Urinary bladder (tissue), 4 donors: ENCODE measurements at places on chromosomes 2 and 18. TPM values are rescaled to one million over a fixed set of nuclear protein-coding genes. Genes with fewer than 3 reads are reported as not detected.

The SP140 gene
- total RNA-seq = 1.8 TPM

- no peak for DNase-seq
These were observed 19.5 kb upstream of the ASXL3 start for GRCh38 chr18:33558529-33558928.

The RALBP1 gene
- total RNA-seq = 48.2 TPM

DNA sequence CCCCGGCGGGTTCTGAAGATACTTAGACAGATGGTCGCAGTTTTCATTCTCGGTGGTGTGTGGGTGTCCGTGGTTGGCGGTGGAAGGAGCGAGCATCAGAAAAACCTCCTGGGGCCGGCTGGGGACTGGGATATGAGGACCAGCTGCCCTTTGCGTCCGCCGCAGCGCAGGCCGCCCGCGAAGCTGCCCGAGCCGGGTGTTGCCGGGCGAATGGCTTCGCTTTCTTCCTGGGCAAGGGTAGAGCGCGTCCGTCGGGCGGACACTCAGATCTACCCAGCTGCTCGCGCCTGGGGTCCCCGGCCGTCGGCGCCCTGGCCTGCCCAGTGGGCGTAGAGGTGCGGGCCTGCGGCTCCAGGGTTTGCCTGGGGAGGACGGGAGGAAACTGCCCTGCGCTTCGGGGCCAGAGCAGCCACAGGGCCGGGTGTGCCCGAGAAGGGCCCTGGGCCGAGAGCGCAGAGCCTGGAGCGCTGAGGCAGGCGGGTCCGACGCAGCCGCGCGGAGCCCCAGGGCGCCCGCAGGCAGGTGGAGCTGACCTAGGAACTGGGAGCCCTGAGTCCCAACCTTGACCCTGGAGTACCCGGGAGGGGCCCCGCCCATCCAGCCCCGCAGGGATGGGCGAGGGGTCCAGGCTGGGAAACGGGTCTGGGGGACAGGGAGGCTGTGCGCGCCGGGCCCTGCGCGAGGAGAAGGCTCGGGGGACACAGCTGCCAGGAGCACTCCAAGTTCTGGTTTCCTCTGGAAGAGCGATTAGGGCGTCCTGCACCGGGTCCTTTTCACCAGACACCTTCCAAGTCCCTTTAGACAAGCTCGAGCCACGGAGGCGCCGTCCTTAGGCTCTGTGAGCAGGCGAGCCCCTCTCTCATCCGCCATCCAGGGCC, 1.3 kb downstream of the TWIST2 start:
- no peak for DNase-seq

- DNase-seq = no peak
These were observed 74.7 kb downstream of the MERTK start for GRCh38 chr2:111972955-111973565.

DNA sequence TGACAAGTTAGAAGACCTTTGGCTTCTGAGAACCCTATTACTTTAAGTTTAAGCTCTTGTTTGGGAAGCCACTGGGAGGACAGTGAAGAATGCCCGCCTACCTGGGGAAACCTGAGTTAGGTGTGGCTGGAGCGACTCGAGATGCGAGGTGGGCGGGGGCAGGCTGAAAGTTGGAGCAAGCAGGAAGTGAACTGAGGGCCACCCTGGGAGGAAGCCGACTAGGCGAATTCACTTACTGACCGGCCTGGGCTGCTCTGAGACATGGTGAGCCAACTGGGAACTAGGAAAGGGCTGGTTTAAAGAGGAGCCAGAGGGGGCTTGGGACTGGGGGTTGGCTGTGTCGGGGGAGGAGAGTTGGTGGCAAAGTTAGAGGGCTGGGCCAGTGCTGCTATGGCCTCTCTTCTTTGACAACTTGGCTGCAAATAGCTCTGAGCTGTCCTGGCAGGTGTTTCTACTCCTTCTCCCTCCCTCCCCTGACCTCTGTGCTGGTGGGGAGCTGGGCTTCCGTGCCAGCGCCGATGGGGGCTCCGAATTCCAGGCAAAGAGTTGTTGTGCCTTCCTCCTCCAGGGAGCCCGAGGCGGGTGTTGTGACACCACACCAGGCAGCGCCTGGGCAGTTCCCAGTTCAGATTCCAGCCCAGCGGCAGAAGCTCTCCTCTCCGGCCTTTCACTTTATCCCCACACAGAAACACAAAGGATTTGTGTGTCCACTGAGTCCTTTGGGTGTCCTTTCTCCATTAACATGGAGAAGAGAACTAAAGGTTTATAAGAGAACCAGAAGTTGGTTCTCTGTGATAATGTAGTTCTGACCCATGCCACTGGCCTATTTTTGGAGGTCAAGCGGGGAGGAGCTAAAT, at the start of gene VAMP8:
Gene VAMP8, plus strand, starts transcription at position 201 of the 857 bp plus-strand sequence. Its CDS starts 61 bp downstream, at position 262.
- DNase-seq = no peak

DNA sequence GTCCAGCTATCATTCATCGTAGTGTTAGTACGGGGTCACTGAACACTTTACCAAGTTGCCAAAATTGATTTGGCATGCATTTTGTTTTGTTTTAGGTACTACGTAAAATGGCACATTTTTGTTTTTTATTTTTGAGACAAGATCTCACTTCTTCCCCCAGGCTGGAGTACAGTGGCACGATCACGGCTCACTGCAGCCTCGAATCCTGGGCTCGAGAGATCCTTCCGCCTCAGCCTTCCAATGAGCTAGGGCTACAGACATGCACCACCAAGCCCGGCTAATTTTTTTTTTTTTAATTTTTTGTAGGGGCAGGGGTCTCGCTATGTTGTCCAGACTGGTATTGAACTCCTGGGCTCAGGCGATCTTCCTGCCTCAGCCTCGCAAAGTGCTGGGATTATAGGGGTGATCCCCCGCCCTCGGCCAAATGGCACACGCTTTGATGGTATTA, 786 bp downstream of the TAF1B start:
- no peak for DNase-seq

The KANSL1L gene
- 92.5 TPM for total RNA-seq

DNA sequence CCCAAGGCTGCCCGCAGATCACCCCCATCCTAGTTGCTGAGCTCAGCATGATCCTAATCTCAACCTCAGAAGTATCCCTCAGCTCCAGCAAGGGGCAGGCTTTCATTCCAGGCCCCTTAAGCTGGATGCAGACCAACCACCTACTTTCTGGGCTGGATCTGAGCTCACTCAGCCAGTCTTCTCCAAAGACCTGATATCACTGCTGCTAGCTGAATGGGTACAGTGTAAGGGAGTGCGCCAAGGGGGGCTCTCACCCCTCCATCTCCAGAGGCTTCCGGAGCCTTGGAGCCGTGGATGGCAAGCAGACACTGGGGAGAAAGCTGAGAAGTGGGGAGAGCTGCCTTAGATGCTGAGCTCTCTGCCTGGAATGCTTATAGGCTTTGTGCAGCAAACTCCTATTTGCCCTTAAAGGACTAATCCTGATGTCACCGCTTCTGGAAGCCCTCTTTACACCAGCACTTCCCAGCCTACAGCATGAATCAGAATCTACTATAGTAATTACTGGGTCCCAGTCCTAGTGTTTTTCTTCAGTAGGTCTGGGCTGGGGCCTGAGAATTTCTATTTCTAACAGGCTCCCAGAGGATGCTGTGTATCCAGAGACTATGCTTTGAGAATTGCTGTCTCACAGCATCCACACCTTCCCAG, 31.0 kb downstream of the GYPC start:
- no peak for DNase-seq

GRCh38 chr2:120385355-120386127, 39.6 kb downstream of the INHBB start:
- no peak for DNase-seq

The FNDC4 gene
- 7.0 TPM for total RNA-seq

- no peak for DNase-seq
These were observed 49.6 kb downstream of the GALNT14 start for GRCh38 chr2:31088504-31089195.

GRCh38 chr2:160482673-160483072, 10.9 kb downstream of the RBMS1 start:
- DNase-seq = no peak

GRCh38 chr2:29114946-29115609, at the start of gene CLIP4:
Gene CLIP4 (plus strand): TSS chr2:29115415. CDS start chr2:29121389, 5,974 bp downstream.
- DNase-seq = no peak

DNA sequence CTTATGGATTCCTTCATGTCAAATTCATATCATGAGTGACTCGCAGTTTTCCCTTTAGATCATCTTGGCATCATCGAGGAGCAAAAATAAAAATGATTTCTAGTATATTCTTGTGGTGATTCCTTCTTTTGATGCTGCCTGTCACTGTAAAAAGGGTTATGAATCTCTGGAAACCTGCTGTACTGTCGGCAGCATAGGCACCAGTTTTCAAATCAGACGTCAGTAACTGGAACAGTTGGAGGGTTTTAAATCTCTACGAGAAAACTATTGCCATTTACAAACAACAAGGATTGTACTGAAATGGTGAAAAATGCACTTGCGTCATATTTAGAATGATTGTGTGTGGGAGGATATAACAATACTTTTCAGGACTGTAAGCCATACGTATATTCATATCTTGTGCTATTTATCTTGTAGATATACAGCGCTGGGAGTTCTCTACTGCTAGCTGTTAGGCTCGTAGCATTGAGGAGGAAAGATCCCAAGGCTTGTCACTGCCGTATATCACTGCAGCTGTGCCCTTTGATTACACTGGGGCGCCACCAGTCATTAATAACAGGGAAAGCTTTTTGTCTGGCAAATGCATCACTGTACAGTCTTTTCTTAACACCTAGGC, 320.7 kb downstream of the MTX2 start:
- no peak for DNase-seq

The SLC4A3 gene
- 1.3 TPM for total RNA-seq

DNA sequence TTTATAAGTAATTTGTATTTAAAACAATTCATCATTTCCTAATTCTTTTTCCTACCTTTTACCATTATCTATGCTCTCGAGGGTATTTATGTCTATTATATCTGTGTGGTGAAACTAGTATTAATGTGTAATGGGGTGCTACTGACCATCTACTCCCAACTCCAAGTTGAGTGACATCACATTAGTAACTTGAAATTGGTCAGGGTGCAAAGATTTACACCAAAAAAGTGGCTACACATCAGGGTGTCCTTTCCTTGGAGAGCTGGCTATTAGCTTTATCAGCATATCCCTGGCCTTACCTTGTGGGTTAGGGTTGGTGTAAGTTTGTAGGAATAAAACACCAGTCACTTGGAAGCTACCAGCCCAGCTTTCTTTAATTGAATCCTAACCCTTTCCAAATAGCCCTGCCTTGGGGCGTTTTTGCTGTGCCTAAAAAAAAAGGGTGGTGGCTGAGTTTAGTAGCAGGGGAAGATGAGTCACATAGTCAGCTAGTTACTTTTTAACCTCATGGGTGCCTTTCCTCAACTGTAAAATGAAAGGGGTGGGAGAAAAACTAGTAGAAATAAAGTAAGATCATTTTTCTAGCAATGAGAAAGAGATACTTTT, 14.0 kb downstream of the ANXA4 start:
- no peak for DNase-seq

The CD207 gene
- total RNA-seq = not detected

GRCh38 chr2:45293182-45293581, 283.9 kb upstream of the SIX2 start:
- DNase-seq = no peak

The ST6GAL2 gene
- 53.2 TPM for total RNA-seq

The RESP18 gene
- not detected for total RNA-seq

DNA sequence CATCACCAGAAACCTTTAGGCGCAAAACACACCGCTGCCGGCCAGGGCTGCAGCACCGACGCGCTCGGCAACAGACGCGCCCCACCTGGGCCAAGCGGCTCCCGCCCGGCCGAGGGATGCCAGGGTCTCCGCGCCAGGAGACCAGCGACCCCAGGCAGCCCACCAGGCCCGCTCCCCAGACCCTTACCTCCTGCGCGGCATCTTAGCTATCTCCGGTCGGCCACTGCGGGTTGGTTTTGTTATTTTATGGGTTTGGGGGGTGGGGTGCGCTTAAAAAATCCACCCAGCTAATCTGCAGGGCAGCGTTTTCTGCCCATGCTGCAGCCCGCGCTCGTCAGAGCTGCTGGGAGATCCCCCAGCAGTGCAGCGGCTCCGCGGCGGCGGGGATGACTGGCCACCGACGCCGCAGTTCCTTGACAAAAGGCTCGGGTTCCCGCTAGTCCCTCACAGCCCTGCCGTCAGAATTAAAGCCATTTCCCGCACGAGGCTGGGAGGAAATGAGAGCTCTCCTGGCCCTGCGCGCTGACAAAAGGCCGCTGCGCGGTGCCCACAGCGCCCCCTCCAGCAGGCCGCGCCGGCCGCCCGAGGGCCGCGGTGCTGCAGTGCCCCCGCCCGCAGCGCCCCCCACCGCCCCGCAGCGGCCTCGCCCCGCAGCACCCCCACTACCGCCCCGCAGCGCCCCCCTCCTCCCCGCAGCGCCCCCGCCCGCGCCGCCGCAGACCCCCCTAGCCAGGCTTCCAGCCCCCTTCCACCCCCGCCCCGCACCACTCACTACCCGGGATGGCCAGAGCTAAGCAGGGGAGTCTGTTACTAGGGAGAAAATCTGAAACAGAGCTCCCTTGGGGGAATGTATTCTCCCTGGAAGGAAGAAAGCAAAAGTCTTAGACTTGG, at the start of gene ADD2:
Gene ADD2, minus strand, starts transcription at position 502 of the 891 bp plus-strand sequence. CDS start 61,792 bp downstream, outside the sequence.
- peak; percentile 21 for DNase-seq

DNA sequence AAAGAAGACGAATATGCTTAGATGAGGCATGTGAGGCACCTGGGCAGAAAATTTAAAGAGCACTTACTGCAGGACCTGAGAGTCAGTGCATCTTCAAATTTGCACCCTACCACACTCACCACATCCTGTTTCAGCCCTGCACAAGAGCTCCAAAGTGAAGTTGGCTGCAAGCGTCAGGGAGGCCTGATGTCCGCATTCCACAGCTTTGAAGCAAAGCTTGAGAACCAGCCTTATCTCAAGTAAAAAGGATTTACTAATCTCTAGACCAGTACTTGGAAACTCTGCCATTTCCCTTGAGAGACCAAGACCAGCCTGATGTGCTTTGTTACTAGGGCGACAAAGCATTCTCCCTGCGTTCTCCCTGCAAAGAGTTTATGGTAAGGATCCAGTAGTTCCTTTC, 3.4 kb upstream of the ASNSD1 start:
- DNase-seq = no peak

GRCh38 chr2:17966798-17967197, 88.3 kb downstream of the KCNS3 start:
- no peak for DNase-seq

The MC5R gene
- not detected for total RNA-seq

The SULT1C3 gene
- total RNA-seq = not detected

The ASXL3 gene
- 16.8 TPM for total RNA-seq

The TCF7L1 gene
- 9.2 TPM for total RNA-seq

GRCh38 chr2:164714471-164714870, 93.2 kb upstream of the GRB14 start:
- DNase-seq = no peak

The MFSD2B gene
- 0.85 TPM for total RNA-seq

GRCh38 chr2:129829588-129829987, 149.9 kb upstream of the RAB6C start:
- no peak for DNase-seq

DNA sequence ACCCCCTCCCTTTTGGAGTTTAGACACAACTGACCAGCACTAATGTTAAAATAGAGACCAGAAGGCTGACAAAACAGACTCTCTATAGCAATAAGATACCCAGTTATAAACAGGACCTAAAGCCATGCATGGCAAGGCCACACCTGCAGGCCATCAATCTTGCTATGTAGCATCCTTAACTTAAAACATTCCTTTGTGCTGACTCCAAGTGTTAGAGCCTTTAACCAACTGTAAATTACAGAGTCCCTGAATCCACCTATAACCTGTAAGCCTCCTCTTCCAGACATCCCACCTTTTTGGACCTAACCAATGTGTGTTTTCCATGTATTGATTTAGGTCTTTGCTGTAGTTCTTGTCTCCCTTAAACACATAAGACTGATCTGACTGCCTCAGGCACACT, 17.9 kb downstream of the ANKMY1 start:
- DNase-seq = no peak
